ENCODE measurements at places on chromosomes 4 and X. TPM values are rescaled to one million over a fixed set of nuclear protein-coding genes. Genes with fewer than 3 reads are reported as not detected.

The SMIM10L2A gene
- total RNA-seq: 0.82 TPM

DNA sequence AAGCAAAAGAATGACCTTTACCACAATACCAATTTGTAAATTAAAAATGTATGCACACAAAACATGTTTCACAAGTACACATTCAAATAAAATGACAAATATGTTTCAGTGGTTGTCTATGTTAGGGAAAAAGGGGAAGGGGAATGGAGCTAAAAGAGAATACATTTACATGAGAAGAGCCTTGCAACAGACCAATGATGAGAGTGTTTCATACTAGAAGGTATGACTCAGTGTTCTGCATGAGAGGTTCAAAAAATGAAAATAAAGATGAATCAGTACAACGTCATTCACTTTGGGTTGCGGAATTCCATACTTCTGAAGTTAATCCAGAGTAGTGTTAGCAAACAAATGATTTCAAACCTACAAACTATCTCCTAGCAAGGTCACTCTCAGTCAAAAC is 51.7 kb downstream of the RPGR start:
- ATAC-seq: peak; percentile 48

- ATAC-seq: no peak
These were observed 94.6 kb upstream of the INPP4B start for GRCh38 chr4:142940425-142941330.

DNA sequence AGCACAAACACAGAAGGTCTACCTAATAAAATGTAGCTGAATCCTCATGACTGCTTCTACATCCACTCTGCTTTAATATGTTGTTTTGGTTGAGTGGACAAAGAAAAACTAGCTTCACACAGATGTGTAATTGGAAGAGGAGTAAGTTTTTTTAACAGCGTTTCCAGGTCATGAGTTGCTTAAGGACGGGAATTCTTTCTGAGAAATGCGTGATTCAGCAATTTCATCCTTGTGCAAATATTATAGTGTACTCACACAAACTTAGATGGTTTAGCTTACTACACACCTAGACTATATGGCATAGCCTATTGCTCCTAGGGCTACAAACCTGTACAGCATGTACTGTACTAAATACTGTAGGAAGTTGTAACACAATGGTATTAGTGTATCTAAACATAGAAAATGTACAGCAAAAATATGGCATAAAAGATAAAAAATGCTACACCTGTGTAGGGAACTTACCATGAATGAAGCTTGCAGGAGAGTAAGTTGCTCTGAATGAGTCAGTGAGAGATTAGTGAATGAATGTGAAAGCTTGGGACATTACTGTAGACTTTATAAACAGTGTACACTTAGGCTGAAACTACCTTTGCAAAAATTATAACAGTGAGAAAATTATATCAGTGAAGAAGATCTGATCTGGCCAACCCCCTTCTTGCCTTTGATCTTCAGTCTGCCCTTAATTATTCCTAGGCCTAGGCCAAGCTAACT is 70.8 kb upstream of the IL15 start:
- ATAC-seq: no peak

GRCh38 chrX:98057176-98057575 is 1173.5 kb downstream of the RPA4 start:
- no peak for ATAC-seq

DNA sequence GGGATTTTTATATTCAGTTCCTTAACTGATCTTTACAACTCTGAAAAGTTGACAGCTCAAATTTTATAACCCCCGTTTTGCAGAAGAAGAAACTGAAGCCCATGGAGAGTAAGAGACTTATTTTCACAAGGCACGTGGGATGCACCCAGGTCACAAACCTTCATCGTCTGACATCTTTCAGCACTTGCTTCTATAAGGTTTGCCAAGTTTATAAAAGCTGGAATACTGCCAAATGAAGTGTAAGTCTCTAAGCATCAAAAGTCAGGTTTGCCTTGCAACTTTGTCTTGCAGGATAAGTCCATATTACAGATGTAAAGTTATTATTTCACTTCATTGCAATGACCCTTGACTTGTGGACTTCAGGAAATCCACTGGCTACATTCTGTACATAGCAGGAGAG is 6.3 kb upstream of the KCNIP4 start:
- ATAC-seq: no peak

DNA sequence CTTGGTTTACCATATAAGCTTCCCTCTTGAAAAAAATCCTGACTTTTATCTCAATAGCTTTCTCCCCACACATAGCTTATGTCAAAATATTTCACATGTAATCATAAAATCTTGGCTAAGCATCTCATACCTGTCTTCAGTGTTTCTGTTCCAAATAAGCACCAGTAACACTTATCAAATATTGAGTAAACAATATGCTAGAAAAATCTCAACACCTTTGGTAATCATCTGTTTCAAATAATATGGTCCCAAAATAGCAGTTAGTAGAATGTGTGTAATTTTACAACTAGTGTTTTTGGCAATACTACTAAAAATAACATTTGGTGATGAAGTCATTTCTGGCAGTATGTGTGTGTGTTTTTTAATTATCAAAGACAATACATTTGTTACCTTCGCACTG is 2138.2 kb downstream of the PCDH7 start:
- no peak for ATAC-seq

The ZNF280C gene
- 4.8 TPM for total RNA-seq
